ENCODE measurements at places on chromosomes 5 and 9.
A peak's percentile ranks its signal among the peaks of the same experiment; 100 is the strongest.

- DNase-seq = no peak
These were observed 55.4 kb upstream of the RPL26L1 start for GRCh38 chr5:172903790-172904189.

- DNase-seq = peak; percentile 81
These were observed 74.2 kb downstream of the NTNG2 start for GRCh38 chr9:132235894-132236661.

GRCh38 chr9:75869236-75869635, 21.2 kb upstream of the PCSK5 start:
- DNase-seq = no peak

DNA sequence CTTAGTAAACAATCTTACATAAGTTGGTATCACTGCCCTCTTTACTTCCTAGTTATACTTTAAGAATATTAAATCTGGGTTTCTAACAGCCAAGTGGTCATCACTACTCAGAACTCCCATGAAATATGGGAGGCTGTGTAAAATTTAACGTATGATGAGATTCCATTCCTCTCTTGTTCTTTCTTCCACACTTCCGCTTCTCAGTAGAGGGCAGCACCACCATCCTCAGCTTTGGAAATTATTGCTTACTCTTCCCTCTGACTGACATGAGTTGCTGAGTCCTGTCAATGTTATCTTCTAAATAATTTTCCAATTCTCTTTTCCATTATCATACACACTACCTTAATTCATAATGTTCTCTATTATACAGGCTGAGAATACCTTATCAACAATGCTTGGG, 194.0 kb downstream of the RFX3 start:
- DNase-seq = peak; percentile 99

DNA sequence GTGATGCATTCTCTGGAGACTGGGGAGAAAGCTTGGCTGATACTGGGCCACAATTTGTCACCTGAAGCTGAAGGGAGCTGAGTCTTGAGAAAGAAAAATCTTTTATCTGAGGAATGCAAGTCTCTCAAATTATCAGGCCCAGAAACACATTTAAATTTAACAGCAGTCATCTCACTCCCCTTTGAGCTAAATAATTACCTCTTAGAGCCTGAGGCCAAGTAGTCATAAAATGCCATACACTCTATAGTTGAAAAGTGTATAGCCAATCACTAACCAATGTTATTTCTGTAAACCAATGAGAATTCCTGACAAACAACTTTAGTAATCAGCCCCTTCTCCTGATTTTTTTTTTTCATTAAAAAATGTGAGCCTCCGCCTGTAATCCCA, 32.7 kb upstream of the DAPK1 start:
- DNase-seq = no peak

DNA sequence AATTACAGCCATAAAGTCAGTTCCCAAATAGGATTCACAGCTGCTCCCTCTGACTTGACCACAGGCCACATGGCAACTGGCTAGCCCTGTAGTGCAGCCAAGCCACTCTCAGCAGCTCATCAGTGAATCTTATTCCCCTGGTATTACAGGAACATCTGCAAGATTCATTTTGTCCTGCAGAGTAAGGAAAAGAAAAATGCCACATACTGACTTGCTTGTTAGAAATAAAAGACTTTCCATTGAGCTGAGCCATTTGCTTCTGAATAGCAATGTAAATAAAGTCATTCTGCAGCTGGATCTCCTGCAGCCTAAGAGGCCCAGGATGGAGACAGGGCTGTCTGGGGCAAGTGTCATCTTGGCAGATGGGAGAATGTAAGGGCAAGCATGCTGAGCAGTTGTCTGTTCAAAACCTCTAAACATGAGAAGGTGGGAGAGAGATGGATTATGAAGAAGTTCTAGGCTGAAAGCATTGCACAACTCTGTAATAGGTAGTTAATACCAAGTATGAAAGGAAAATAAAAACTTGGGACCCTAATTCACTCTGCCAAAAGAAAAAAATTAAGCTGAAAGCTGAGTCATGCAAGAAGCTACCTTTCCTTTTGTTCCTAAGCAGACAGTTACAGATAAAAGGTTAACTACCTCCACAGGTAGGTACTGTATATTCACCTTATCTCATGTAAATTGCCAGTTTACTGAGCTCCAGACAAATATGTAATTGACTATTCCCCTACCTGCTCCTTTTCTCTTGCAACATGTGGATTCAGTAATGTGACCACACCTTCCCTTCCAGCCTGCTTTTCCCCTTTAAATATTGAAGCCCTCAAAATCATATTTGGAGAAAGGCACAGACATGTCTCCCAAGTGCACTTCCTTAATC, 244.4 kb upstream of the RAI14 start:
- no peak for DNase-seq

DNA sequence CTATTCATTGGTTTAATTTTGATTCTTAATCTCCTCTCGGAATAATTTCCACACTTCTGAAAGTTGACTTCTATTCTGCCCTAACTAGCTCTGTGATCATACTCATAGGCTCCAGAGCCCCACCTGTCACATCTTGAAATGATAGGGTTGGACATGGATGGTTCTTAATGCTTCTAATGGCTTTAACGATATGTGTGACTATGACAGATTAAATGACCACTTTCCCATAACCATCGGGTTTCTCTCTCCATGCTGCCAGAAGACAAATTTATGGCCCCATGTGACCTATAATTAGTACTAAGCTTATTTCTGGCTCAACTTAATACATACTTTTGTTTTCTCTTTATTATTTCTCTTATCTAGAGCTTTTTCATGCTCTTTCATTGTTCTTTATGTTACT, 251.1 kb upstream of the TUT7 start:
- DNase-seq = no peak

GRCh38 chr9:123268465-123269259, at the start of gene STRBP:
STRBP (minus strand) TSS chr9:123268586; CDS start chr9:123184134, 84,452 bp downstream.
- DNase-seq = peak; percentile 89

GRCh38 chr5:2592766-2593165, 158.7 kb downstream of the IRX2 start:
- no peak for DNase-seq
